Mesendoderm (in vitro differentiated cells): ENCODE measurements at places on chromosomes 13 and 19.

GRCh38 chr13:51520524-51520923 lies 63.7 kb upstream of the WDFY2 start:
- DNase-seq = no peak

GRCh38 chr13:112697756-112698655 lies 8.2 kb downstream of the ATP11A start:
- DNase-seq = no peak

- DNase-seq = no peak
Measured at GRCh38 chr13:49020328-49020727, 44.6 kb downstream of the FNDC3A start.

- peak; percentile 33 for DNase-seq
Measured at GRCh38 chr13:30898678-30899241, 7.3 kb upstream of the MEDAG start.

GRCh38 chr19:4744451-4745174 lies 21.0 kb upstream of the DPP9 start:
- no peak for DNase-seq

GRCh38 chr19:11192957-11193939 lies 4.1 kb downstream of the KANK2 start:
- DNase-seq = no peak

DNA sequence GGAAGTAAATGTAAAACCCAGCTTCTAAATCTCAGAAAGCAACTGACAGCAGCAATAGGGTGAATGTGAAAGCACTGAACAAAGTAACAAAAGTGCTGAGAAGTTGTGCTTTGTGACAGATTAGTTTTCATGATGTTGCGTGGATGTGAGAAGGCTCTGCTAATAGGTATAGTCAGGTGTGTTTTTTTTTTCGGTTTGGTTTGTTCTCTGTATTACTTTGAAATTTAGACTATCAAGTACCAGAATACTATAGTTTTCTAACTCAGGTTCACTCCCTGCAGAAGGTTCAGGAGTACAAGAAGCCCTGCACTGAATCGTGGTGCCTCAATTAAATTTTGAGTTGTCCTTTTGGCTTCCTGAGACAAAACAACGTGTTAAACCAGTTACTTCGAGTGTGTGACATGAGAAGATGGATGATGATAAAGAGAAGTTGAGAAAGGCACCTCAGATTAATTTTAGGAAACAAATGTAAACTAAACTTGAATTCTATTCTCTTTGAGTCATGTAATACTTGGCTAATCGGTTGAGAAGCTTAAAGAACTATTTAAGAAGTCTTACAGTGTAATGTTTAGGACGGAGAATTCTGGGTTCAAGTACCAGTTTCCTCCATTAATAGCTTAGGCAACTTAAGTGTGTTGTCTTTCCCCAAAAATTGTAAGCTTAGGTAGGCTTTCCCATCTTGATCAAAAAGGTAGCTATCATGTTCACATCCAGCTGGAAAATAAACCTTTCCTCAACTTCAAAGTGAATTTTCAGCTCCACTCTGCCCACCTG lies 10.3 kb downstream of the MIR17HG start:
- DNase-seq = no peak

DNA sequence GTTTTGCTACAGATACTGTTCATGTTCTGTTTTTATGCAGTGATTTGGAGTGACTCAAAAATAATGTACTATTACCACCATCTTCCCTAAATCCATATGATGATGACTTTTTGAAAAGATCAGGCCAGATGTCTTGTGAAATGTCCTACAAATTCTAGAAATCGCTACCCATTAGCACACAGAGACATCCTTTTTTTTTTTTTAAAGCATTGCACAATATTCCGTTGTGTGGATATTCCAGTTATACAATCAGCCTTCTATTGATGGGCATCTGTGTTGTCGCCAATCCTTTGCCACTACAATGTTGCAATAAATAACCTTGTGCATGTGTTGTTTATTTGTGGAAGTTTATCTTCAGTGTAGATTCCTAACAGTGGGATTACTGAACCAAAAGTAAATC lies 24.5 kb downstream of the ZDHHC20 start:
- DNase-seq = no peak

- no peak for DNase-seq
Measured at GRCh38 chr19:35109395-35110112, 6.1 kb upstream of the FXYD3 start.

GRCh38 chr13:35978607-35979316 lies 152.4 kb downstream of the DCLK1 start:
- DNase-seq = peak; percentile 67

GRCh38 chr19:44955505-44956439 lies 592 bp downstream of the CLPTM1 start:
- DNase-seq = no peak

GRCh38 chr13:51479199-51479523 lies 26.3 kb upstream of the INTS6 start:
- DNase-seq = no peak

DNA sequence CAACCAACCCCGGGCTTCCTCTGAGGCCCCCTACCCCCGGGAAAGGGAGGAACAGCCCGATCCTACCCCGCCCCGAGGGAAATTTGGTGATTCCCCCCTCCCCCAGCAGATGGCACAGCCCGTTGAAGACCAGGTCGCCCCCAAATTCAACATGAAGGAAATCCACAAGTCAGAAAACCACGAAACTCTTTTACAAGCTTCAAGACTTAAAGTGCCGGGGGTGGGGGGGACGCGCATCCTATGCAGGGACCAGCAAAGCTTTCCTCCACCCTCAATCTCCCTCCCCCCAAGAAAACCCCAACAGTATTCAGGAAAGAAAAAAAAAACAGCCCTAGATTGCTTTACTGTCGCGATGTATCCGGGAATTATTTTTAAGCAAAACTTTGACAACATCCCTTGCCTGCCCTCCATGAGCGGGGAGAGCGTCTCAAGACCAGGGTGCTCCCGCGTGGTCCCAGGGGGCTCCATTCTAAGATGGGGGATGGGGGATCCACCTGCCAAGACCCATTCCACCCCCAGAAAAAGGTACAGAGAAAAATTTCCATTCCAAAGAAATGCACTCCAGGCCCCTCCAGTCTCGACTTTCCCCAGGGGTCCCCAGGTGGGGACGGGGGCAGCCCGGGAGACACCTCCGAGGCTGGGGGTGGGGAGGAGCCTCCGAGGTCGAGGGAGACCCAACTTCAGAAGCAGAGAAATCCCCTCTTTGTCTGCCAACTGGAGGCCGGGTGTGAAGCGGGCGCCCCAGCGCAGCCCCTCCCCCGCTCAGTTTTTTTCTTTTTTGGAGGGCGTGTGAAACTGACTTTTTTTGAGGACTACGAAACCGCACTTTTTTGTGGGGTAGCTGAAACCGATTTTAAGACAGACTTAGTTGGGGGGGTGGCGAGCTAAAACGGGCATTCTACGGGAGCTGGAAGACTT lies 1.5 kb downstream of the TCF3 start:
- peak; percentile 72 for DNase-seq

DNA sequence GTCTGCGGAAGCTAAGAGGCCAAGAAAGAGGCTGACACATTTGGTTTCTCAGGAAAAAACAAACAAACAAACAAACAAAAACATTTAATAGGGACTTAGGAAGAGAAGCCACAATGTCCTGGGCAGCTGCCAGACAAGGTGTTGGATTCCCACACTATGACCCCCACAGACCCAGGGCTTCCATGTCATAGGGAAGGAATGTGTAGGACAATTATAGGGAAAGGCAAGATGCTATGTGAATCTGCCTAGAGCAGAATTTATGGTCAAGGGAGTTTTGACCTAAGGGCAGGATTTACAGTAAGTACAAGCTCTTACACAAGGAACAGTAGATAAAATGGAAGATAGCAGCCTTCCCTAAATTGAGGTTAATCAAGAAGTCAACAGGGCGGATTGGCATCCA lies 9.1 kb upstream of the CDADC1 start:
- DNase-seq = peak; percentile 25

DNA sequence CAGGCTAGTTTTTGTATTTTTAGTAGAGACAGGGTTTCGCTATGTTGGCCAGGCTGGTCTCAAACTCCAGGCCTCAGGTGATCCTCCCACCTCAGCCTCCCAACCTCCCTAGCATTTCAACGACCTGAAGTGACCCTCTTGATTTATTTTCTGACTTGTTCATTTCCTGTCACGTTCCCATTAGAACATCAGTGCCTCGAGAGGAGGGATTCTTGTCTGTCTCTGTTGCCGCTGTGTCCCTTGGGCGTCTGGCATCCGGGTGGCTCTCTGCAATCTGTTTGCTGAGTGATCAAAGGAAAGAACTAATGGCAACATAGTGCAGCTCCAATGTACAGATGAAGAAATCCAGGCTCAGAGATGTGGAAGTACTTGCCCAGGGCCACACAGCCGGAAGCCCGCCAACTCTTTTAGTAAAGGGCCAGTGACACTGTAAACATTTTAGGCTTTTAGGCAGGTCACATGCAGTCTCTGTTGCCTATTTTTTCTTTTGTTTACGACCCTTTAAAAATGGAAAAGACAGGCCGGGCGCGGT lies 47.5 kb downstream of the NFIC start:
- no peak for DNase-seq

DNA sequence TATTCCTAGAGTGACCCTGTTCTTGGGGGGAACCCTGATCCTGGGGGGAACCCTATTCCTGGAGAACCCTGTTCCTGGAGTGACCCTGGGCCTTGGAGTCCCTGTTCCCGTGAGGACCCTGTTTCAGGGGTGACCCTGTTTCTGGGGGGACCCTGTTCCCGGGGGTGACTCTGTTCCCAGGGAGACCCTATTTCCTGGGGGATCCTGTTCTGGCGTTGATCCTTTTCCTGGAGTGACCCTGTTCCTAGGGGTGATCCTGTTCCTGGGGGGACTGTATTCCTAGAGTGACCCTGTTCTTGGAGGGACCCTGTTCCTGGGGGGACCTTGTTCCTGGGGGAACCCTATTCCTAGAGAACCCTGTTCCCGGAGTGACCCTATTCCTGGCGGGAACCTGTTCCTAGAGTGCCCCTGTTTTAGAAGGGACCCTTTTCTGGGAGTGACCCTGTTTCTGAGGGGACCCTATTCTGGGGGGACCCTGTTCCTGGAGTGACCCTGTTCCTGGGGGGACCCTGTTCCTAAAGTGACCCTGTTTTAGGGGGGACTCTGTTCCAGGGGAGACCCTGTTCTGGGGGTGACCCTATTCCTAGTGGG lies 15.0 kb downstream of the GNA15 start:
- no peak for DNase-seq

GRCh38 chr13:46647512-46648065 lies 94.6 kb downstream of the LRCH1 start:
- no peak for DNase-seq

DNA sequence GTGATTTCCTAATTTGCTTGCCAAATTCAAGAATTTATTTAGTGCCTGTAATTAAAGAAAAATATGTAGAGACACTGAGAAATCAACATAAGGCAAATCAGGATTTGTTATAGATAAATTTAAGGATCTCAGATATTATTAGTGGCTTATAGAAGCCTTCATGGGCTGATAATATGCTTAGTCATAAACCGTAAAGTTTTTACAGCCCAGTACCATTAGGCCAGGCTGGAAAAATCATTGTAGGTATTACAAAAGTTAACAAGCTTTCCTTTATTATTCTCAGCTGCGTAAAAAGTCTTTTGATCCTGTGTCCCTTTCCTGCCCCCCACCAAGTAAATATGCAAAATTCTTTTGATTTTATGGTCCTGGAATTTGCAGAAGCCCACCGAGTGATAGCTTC lies 58.2 kb downstream of the SLITRK6 start:
- DNase-seq = no peak

DNA sequence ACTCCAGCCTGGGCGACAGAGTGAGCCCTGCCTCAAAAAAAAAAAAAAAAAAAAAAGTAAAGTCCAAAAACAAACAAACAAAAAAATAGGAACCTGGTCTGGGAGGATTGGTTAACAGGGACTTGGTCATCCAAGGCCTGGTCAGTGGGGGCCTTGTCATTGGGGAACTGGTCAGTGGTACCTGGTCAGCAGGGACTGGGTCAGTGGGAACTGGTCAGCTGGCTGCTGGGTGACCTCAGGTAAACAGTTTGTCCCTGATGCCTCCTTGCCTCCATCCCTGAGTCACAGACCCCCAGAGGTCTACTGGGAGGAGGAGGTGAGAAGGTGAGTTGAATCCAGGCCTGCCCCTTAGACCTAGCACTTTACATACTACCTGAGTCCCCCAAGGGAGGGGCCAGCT lies 5.7 kb upstream of the ZNF14 start:
- DNase-seq = no peak

- DNase-seq = no peak
Measured at GRCh38 chr19:29505097-29505824, 20.5 kb upstream of the VSTM2B start.

DNA sequence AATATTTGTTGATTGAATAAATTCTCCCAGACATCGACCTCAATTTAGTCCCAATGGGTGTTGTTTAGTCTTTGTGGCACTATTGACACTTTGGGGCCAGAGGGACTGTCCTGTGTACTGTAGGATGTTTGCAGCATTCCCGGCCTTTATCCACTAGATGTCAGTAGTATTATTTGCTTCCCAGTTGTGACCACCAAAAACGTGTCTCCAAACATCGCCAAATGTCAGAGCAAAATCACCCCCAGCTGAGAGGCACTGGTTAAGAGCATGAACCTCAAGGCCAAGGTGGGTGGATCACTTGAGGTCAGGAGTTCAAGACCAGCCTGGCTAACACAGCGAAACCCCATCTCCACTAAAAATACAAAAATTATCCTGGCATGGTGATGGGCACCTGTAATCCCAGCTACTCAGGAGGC lies 15.4 kb downstream of the NLRP12 start:
- DNase-seq = peak; percentile 91

DNA sequence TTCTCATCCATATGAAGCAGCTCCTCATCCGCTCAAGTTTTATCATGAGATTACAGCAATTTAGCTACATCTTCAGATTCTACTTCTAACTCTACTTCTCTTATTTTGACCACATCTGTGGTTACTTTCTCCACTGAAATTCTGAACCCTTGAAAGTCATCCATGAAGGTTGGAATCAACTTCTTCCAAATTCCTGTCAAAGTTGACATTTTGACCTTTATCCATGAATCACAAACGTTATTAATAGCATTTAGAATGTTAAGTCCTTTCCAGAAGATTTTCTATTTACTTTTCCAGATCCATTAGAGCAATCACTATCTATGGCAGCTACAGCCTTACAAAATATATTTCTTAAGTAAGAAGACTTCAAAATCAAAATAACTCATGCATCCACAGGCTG lies 421.7 kb upstream of the GPC6 start:
- no peak for DNase-seq

DNA sequence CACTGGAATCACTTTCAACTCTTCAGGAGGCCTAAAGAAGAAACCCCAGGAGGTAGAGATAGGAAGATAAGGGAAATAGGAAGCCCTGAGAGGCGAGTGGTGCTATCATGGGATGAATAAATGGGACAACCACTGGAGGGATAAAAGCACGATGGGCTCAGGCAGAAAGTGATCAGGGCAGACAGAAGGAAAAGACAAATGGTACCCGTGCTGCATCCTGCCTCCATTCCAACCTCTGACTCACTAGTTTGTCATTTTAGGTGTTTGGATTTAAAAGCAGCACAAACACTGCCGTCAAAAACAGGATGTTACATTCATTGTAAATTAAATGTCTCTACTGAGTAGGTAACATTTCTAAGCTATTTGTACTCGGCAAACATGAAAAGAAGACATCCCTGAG lies 314.3 kb upstream of the HTR2A start:
- DNase-seq = peak; percentile 98

GRCh38 chr13:95386370-95386769 lies 85.1 kb upstream of the ABCC4 start:
- DNase-seq = no peak
